ENCODE measurements at places on chromosomes 2 and 18.

GRCh38 chr2:64859312-64860212 lies 129.6 kb upstream of the SLC1A4 start:
- DNase-seq = no peak

DNA sequence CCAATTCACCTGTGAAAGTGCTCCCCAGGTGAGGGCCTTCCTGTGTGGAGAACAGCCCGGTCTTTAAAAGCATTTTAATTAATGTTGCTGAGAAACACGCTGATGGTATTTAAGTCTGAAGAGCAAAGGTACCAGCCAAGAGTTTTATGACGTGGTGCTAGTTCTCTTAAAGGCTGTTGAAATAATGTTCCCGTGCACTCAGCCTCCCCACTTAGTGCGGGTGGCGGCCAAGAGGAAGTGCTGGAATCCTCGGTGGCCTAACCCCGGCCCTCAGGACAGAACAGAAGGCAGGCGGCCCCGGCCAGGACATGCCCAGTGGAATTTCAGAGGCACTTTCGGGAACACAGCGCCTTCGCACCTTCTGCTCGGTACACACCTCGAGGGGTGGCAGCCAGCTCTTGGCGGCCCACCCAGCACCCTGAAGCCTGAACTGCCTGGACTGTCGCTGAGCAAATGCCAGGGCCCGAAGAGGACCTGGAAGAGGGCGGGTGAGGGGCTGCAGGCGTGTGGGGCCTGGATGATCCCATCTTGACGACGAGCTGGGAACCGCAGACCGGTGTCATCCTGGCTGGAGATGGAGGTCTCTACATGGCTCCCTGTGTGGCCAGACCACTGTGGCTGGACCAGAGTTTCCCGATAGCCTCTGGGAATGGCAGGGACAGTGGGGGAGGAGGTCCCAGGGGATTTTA lies 142.9 kb downstream of the ASB1 start:
- no peak for DNase-seq

GRCh38 chr2:217362286-217362685 lies 502.4 kb upstream of the TNP1 start:
- DNase-seq = no peak

- peak; percentile 43 for DNase-seq
These were observed 669 bp downstream of the MARCHF7 start for GRCh38 chr2:159712929-159713420.

GRCh38 chr2:217853301-217853881 lies 149.4 kb downstream of the TNS1 start:
- DNase-seq = no peak

DNA sequence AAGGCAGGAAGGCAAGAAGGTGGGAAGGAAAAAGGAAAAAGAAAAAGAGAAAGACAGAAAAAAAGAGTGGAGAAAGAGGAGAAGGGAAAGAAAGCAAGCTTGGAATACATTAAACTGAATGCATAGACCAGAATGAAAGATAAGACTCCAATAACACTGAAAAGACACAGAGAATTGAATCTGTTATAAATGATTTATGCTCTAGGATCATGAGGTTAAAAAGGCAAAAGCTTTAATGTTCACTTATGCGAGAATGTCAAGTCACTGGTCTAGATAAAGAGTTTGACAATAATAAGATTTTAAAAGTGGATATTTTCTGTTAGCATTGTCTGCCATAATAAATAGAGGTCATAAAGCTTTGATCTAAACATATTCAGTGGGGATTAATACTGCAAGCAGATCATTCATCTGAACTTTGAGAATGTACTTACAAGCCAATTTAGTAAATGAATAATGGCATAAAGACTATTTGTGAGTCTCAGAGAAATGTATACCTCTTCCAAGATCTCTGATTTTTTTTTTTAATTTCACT lies 1069.2 kb upstream of the SLC39A10 start:
- no peak for DNase-seq

DNA sequence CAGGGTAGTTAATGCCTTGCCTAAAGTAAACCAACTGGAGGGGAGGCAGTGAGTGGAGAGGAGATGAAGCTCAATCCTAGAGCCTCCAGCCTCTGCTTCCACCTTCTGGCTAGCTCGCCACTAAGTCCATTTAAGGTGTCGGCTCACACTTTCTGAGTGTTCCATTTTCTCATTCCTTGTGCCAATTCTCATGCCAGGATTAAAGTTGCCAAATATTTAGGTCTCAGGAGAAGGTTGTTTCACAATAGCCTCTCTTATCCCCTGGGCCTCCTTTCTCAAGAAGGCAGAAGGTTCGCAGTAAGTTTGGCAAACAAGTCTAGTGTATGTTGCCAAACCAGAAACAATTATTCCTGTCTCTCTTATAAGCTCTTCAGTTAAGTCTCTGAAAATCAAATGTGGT lies 57.2 kb downstream of the TACR1 start:
- DNase-seq = no peak

GRCh38 chr2:39128919-39129391 lies 8.1 kb upstream of the SOS1 start:
- DNase-seq = no peak

DNA sequence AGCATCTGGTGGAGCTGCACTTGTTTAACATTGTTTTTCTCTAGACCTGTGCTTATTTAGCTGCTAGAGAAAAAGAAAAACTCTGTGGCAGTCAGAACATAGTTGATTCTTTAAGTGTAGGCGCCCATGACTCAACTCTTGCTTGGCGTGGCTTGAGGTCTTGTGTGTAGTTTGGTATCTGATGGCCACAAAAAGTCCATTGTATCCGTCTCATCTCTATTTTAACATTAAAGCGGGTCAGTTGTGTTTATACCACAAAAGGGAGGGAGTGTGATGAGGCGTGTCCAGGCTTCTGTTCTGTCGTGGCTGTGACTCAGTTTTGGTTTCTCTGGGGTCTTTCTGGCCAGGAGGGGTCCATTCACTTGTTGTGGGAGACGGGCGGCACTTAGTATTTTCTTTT lies 24.2 kb upstream of the UGT1A8 start:
- no peak for DNase-seq

GRCh38 chr2:219569635-219570034 lies 1.7 kb downstream of the OBSL1 start:
- DNase-seq = no peak

DNA sequence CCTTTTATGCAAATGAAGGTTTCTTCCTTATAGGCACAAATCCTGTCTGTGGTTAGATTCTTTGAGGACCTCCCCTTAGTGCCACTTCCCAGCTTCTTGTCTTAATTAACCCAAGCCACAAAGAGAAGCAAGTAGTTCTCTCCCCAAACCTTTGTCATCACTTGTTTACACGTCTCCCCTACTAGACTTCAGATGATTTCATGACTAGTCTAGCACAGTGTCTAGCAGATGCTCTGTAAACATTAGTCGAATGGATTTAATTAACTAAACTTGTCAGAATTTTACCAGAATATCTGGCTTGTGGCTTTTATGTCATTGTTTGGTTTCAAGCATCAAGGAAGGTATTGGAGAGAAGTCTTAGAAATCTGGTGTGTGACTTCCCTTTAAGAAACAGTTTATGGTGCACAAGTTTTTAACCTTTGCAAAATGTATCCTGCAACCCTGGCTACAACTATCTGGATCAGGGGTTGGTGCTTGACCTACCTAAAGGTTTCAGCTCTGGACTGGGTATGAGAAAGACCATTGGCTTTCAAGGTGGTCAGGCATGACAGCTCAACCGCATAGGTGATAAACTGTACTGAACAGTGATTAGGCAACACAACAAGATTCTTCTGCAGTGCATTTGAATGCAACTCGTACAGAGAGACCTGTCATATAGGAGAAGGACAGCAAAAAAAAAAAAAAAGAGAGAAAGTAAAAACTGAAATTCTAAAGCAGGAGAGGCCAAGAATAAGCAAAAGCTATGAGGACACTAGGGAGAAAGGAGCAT lies 93.2 kb upstream of the CCDC150 start:
- DNase-seq = no peak

DNA sequence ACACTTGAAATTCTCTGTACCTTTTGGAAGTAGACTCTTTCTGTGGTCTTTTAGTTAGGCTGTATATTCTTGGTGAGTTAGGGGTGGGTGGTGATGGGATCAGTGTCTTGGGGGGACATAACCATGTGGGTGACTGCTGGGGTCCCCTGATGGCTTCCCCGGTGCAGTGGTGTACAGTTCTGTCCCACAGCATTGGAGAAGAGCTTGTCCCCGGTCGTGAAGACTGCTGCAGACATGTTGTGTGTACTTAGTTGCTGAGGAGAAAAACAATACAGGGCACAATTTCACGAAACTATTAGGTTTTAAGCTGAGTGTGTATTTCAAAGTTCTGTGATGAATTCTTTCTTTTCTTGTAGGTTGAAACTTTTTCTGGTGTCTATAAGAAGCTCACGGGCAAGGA lies 5.4 kb downstream of the RPS7 start:
- DNase-seq = no peak

- no peak for DNase-seq
These were observed 229.5 kb downstream of the CNTNAP5 start for GRCh38 chr2:124254621-124255020.

DNA sequence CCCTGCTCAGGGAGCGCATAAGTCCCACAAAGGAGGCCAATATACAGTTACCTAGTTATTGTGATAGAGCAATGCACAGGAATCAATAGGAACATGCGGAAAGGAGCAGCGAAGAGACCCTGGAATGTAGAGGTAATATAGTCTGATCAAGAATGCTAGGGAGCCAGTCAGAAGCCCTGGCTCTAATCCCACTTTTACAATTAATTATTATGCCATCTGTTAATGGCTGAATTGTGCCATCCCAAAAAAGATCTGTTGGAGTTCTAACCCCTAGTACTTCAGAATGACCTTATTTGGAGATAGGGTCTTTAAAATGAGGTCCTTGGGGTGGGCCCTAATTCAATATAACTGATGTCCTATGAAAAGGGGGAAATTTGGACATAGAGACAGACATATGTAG lies 7.7 kb upstream of the SPATS2L start:
- DNase-seq = no peak

GRCh38 chr2:12824351-12824777 lies 107.6 kb downstream of the TRIB2 start:
- no peak for DNase-seq

DNA sequence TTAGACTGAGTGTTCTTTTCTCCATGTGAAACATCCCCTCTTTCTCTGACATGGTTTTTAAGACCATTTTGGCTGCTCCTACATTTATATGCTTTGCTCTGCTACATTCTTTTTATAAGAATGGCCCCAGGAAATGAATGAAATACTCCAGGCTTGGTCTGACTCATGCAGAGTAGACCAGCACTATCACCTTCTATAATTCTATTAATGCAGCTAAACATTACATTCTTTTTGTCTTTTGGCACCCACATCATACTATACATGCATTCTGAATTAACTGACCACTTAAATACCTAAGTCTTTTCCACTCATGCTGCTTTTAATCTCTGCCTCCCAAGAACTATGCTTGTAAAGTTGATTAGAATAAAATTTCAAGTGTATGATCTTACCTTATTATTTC lies 94.1 kb downstream of the AAK1 start:
- no peak for DNase-seq

- DNase-seq = no peak
These were observed 25.5 kb downstream of the CHST10 start for GRCh38 chr2:100391735-100392515.

DNA sequence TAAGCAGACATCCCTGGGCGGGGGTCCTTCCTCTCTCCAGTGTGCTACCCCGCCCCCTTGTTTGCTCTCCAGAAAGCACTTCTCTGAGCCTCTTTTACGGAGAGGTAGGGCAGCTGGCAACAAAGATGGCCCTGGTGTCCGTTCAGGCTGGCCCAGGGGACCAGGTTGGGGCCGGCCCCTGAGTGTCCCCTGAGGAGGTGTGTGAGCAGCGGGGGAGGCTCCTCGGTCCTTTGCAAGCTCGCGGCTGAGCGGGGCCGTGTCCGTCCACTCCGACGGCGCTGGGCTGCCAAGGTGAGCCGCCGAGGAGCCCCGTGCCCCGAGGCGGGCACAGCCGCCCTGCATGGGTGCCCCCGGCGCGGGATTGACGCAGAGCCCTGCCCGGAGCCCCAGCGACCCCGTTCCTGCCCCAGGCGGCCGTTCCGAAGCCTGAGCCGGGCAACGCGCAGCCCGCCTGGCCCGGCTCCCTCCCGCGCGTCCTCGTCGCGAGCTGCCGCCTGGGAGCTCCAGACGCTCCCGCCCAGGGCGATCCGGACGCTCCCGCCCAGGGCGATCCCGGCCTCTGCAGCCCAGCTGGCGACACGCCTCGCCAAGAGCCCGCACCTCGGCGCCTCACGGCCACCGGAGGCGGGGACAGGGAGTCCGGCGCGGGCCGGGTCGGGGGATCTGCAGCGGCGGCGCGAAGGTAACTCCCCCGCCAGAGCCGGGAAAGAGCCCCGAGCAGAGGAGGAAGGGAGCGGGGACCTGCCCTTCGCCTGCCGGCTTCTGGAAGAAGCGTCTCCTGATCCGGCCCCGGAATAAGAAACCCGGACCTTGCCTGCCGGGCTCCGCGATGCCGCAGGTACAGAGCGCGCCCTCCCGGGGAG lies at the start of gene PROKR1:
Gene PROKR1, plus strand, starts transcription at position 569 of the 863 bp plus-strand sequence. CDS start 2,243 bp downstream, outside the sequence.
- DNase-seq = no peak

- DNase-seq = no peak
These were observed 76.6 kb downstream of the INPP4A start for GRCh38 chr2:98521266-98521665.

DNA sequence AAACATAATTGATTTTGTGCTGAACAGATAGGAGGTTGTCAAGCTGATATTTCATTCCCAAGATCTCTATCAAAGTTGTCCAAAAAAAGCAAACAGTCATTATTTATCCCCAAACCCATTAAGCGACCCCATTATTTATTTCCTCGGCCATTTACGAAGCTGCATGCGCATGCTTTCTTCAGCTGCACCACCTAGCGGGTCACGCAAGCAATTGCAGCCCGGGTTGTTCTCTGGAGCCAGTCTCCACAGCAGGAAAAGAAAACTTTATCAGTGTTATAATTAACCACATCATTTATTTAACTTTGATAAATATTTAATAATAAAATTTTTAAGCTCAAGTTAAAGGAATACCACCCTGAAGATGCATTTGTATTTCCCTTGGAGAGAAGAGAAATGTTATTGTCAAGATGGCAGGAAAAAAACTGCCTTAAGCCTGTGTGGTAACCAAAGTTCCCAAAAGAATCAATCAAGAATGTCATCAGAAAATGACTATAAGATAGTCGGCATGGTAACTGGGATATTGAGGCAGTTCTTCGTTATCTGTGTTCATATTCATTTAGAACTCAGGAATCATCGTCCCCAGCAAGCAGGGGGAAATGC lies 304.7 kb downstream of the FBXO15 start:
- DNase-seq = peak; percentile 33

GRCh38 chr2:120265006-120265405 lies 12.4 kb downstream of the RALB start:
- DNase-seq = no peak
